Hindlimb muscle (tissue), 1 donor: ENCODE measurements at places on chromosomes 12 and 14.

GRCh38 chr14:68153275-68153674, 333.7 kb downstream of the RAD51B start:
- no peak for DNase-seq

GRCh38 chr12:75087654-75088053, 122.0 kb downstream of the KCNC2 start:
- no peak for DNase-seq

DNA sequence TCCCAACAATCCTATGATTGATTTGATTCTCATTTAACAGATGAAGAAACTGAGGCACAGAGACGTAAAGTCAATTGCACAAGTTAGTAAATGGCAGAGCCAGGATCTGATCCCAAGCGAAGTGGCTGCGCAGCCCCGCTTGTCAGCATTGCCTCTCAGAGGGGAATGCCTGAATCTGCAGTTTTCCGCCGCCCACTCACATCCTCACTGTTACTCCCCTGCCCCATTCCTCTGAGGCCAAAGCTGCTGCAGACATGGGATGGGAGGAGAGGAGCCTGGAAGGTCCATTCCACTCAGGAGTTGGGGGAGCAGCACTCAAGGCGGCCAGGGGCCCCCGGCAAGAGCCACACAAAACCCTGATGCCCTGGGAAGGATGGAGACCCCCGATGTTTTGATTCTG, 1.0 kb downstream of the NRIP2 start:
- DNase-seq, result no peak

DNA sequence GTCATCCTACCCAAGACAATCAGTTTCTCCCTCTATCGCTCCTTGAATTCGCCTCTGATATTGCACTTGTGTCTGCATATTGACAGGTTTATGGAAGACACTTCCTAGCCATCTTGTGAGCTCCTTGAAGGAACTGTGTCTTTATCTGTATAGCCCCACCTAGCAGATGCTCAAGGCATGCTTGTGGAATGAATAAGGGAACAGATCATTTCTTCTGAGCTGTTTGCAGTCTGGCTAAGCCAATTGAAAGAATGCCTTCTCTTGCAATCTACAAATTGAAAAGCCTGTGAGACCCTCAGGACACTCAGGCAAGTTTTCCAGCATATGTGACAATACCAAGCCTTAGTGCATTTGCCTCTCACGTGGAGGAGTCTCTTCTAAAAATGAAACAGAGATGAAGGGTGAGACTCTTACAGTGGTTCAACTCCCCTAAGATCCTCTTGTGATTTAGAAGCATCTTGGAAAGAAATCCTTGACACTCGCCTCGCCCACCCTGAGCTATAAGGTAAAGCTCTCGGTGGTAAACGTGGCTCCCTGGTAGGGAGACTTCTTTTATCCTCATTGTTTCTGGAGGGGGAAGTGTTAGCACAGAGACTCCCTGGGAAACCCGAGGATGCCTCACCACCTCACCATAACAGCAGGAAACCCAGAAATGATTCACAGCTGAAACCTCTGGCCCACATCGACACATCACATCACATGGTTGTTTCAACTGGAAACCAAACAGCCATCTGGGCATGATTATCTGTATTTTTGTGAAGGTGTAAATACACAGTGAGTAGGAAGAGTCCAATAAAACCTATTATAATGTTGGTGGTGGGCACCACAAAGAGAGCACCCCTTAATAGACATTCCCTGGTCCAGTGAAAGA, 112.3 kb upstream of the BCL2L14 start:
- no peak for DNase-seq

GRCh38 chr14:63257299-63257698, 53.1 kb downstream of the RHOJ start:
- no peak for DNase-seq

GRCh38 chr12:62301080-62301798, 41.0 kb downstream of the USP15 start:
- no peak for DNase-seq

- DNase-seq, result peak; percentile 79
These were observed 18.3 kb downstream of the SLC17A8 start for GRCh38 chr12:100375038-100375735.

- no peak for DNase-seq
These were observed 3.4 kb downstream of the PRKAG1 start for GRCh38 chr12:49015196-49015595.

DNA sequence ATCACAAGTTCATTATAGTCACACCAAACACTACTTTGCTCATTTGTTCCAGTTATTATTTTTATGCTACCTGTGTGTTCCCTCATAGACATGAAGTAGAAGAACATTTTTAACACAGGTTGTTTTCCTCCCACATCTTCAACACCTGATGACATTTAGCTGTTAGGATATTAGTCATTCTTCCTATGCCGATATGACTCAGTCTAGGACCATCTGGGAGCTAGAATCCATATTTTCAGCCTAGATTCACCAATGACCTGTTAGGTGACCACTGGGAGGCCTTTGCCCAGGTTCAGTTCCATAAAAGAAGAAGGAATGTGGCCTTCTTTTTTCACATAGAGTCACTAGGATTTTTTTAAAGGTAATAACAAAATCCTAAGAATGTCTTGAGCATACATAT, 222.8 kb downstream of the C12orf42 start:
- DNase-seq, result no peak

GRCh38 chr12:286531-287300, 24.1 kb upstream of the SLC6A13 start:
- no peak for DNase-seq

DNA sequence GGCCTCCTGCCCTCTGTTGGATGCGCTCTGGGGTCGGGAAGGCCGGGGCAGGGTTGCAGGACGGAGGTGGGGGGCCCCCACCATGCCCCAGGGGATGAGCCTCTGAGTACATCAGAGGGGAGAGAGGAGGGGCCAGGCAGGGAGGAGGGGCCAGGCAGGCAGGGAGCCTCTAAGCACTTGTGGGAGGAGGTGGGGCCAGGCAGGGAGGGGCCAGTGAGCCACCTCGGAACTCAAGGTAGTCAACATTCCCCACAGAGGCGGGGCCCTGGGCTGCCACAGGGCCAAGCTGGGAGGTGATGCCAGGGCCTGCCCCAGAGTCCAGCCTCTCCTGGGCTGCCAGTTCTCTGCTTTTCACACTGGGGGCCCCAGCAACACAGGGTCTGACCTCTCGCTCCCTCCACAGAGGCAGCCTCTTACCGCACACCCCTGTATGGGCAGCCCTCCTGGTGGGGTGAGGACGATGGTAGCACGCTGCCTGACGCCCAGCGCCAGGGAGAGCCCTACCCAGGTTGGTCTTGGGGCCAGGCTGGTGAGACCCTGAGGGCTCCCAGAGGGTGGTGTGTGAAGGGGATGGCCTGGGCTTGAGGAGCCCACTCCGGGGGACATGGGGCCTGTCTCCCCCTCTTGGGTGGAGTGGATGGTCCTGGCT, 17.4 kb downstream of the CEP170B start:
- DNase-seq, result no peak

DNA sequence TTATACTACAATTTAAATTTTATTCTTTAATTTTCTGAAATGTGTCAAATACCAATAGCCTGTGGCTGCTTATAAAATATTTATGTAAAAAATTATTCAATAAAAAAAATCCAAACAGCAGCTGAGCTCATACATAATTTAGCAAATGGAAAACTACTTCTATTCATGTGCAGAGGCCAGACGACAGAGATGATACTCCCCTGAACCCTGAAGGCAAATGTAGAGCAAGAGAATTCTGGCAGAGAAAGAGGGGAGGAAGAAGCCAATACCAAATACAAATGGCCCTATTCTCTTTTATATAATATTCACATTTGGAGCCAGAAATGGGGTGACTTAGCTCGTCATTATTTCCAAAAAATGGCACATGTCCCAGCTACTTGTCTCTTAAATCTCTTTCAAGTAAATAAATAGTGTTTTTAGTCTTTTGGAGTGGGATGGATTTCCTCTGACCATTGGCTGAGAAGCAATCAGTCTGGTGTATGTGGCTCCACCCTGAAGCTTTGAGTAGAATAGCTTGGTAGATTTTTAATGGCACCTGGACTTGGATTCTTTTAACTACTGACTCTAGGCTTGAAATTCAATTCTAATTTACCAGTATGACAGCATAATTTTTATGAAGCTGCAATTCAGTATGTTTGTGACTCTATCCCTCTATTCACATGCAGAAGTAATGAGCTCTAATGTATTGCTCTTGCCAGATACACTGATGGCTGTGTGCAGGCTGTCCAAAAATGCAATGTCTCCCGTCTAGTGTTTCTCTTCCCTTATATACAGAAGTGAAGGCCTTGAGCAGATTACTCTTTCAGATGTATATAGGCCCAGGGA, 113.4 kb upstream of the SCAF11 start:
- no peak for DNase-seq

GRCh38 chr12:99847936-99848335, 136.8 kb downstream of the ANKS1B start:
- no peak for DNase-seq

GRCh38 chr14:21768875-21769257, 95.2 kb upstream of the OR4E1 start:
- no peak for DNase-seq

- peak; percentile 28 for DNase-seq
These were observed 9.8 kb downstream of the CPNE6 start for GRCh38 chr14:24080888-24081738.

- DNase-seq, result no peak
These were observed 47.7 kb downstream of the NOPCHAP1 start for GRCh38 chr12:105033851-105034250.

- no peak for DNase-seq
These were observed 98.5 kb upstream of the TMPO start for GRCh38 chr12:98416845-98417244.

- DNase-seq, result no peak
These were observed 38.3 kb downstream of the RPS6KA5 start for GRCh38 chr14:91021991-91022621.

DNA sequence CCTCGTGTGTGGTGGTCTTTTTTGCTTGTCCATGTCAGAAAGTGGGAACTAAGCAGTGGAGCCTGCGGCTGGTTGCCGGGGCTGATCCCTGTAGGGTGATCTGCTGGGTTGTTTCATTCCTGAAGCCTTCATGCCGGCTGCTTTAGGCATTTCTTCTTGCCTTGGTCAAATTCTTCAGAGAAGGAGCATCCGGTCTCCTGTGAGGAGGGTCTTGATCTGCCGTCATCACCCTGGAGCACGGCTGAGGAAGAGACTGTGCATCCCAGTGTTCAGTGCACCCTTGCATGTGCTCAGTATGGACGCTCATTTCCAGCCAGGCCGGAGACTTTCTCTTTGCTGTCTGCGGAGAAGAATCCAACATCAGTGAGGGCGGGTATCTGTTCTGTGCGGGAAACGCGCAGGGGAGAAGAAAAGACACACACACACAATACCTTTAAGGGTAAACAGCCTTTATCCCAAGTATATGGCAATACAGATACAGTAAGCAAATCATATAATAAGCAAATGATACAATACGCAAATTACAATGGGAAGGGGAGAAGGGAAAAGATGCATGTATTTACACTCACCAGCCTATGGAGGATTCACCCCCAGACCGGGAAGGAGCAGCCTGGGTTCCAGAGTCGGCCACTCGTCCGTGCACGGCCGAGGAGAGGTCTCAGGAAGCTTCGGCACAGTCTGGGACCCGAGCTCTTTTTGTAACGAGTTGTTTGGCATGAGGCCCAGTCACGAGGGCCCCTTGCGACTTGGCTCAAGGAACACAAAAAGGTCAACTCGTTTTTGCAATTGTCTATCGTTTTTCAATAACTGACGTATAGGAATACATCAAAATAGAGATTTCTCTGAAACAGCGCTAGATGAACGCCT, 1366.8 kb upstream of the TMEM132C start:
- DNase-seq, result no peak

DNA sequence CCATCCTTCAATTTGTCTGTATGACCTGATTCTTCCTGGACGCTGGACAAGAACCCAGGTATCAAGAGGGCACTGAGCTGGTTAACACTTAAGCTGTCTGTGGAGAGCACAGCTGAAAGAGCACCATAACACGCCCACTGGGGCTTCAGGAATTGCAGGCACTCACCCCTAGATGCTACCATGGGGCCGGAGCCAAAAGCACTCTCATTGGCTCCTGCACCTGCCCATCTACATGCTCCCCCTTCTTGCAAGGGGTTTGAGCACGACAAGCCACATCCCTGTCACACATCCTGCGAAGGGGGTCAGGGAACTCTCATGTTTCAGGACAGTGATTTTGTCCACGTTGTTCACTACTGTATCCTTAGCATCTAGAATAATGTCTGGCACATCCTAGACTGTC, 35.1 kb upstream of the TBC1D15 start:
- no peak for DNase-seq

- DNase-seq, result no peak
These were observed 160.5 kb downstream of the KITLG start for GRCh38 chr12:88419794-88420193.

DNA sequence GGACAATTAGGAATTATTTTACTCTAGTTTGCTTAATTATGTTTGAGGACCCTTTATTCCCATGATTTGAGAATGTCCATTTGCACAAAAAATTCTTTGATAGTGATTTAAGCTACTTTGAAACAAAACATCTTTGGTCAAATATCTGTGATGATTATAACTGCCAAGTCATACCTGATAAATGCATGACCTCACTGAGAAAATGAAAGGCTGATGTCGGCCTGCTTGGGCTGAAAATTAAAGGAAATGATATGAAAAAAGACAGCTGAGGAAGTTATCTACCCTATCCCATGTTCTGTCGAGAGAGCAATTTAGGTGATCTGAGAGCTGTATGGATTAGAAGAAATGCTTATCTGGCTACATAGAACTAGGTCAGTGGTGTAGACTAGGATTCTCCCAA, 43.6 kb downstream of the ATL1 start:
- DNase-seq, result no peak

- DNase-seq, result no peak
These were observed 13.5 kb downstream of the PTPN21 start for GRCh38 chr14:88541324-88541723.

GRCh38 chr14:26187996-26188620, 409.7 kb downstream of the NOVA1 start:
- DNase-seq, result no peak

- no peak for DNase-seq
These were observed 34.5 kb downstream of the HMGA2 start for GRCh38 chr12:65858831-65859230.

GRCh38 chr12:127723251-127723650, 543.7 kb upstream of the TMEM132C start:
- DNase-seq, result no peak

- peak; percentile 19 for DNase-seq
These were observed 55.6 kb upstream of the CDKL1 start for GRCh38 chr14:50452296-50452695.

DNA sequence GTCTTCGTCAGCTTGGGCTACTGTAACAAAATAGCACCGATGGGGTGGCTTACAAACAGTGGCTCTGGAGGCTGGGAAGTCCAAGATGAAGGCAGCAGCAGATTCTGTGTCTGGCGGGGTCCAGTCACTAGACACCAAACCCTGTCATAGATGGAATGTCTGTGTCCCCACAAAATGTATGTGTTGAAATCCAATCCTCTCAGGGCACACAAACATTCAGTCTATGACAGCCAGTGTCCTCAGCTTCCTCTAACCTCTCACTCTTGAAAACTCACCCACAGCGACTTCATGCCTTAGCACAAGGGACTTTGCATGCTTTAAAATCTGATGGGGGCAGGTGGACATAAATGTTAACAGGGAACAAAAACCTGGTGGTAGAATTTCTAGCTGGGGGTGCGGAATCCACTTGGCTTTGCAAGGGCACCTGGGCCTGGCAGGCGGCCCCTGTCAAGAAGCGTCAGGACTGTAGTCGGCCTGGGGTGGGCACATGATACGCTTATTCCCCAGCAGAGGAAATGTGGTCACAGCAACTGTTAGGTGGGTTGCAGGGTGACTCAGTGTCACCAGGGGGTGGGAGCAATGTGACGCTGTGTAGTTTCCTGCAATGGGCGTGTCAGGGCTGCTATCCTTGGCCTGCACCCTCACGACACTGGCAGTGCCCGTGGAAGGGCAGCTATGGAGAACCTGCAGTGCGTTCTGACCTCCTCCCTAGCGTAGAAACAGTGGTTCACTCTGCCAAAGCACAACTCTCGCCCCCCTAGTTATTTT, 17.7 kb downstream of the RIN3 start:
- DNase-seq, result no peak
